ENCODE measurements at places on chromosomes 3 and 15.

- no peak overlapping the region for H3K27ac ChIP-seq
- H3K27me3 ChIP-seq: no peaks in the 10 kb centered on the region
- H3K36me3 ChIP-seq: peaks cover 16% of the 10 kb centered on the region
Measured at GRCh38 chr3:112623717-112624116, 17.2 kb downstream of the CCDC80 start.

- H3K27me3 ChIP-seq: peaks cover 6% of the 10 kb centered on the region
- DNase-seq: no peak
- no peaks in the 10 kb centered on the region for H3K36me3 ChIP-seq
- peaks cover 27% of the 10 kb centered on the region for H3K4me1 ChIP-seq
- H3K27ac ChIP-seq: no peak overlapping the region
Measured at GRCh38 chr3:12301513-12301912, 12.6 kb downstream of the PPARG start.

DNA sequence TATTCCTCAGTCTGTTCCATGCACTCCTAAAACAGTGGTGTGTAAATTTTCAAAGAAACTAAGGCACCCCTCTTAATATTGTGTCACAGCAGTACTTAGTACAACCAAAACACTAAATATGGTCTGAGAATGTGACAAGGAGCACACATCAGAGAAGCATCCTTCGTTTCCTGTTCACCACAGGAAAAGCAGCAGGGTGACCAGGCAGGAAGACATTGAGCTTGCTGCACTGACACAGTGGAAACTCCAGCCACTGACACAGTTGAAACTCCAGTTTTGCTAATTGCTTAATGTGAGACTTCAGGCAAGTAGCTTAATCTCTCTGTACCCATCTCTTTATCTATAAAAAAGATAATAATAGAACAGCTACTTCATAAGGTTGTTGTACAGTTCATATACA lies 353.0 kb upstream of the RORA start:
- no peaks in the 10 kb centered on the region for H3K4me1 ChIP-seq
- no peak overlapping the region for H3K27ac ChIP-seq
- DNase-seq: no peak
- H3K36me3 ChIP-seq: no peaks in the 10 kb centered on the region
- H3K4me3 ChIP-seq: no peak overlapping the region

GRCh38 chr3:175486255-175486654 lies 627.1 kb downstream of the NAALADL2 start:
- no peak overlapping the region for H3K4me3 ChIP-seq
- H3K36me3 ChIP-seq: no peaks in the 10 kb centered on the region
- H3K27me3 ChIP-seq: no peaks in the 10 kb centered on the region
- no peak overlapping the region for H3K27ac ChIP-seq

GRCh38 chr3:48863122-48863521 lies 15.4 kb upstream of the PRKAR2A start:
- H3K27ac ChIP-seq: no peak overlapping the region
- no peak for DNase-seq
- H3K27me3 ChIP-seq: no peaks in the 10 kb centered on the region
- H3K36me3 ChIP-seq: no peaks in the 10 kb centered on the region

DNA sequence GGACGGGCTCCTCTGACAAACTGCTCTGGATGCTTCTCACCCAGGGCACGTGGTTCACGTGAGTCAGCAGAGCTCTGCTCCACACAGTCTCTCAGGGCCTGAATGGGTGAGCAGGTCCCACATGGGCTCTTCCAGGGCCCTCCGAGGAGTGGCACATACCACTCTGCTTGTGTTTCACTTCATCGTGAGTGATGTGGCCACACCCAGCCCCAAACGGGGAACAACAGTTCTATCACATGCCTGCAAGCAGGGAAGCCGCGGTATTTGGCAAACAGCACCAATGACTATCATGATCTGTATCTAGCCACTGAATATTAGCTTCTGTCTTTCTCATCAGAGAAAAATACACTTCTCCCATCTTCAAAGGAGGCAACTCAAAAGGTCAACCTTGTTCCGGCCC lies 352.8 kb downstream of the GABRG3 start:
- no peaks in the 10 kb centered on the region for H3K36me3 ChIP-seq
- peaks cover 7% of the 10 kb centered on the region for H3K27me3 ChIP-seq
- DNase-seq: no peak
- no peak overlapping the region for H3K27ac ChIP-seq
- no peak overlapping the region for H3K4me3 ChIP-seq

GRCh38 chr3:184233127-184233843 lies 3.9 kb downstream of the VWA5B2 start:
- peaks cover 9% of the 10 kb centered on the region for H3K4me1 ChIP-seq
- H3K27ac ChIP-seq: no peak overlapping the region
- H3K4me3 ChIP-seq: no peak overlapping the region
- peaks cover 76% of the 10 kb centered on the region for H3K27me3 ChIP-seq
- no peaks in the 10 kb centered on the region for H3K36me3 ChIP-seq

- H3K4me3 ChIP-seq: no peak overlapping the region
- peaks cover 26% of the 10 kb centered on the region for H3K4me1 ChIP-seq
- no peak for DNase-seq
- peaks cover 4% of the 10 kb centered on the region for H3K27me3 ChIP-seq
- H3K27ac ChIP-seq: peak overlapping the region; percentile 52
- no peaks in the 10 kb centered on the region for H3K36me3 ChIP-seq
Measured at GRCh38 chr3:14438929-14439328, 36.5 kb downstream of the SLC6A6 start.

DNA sequence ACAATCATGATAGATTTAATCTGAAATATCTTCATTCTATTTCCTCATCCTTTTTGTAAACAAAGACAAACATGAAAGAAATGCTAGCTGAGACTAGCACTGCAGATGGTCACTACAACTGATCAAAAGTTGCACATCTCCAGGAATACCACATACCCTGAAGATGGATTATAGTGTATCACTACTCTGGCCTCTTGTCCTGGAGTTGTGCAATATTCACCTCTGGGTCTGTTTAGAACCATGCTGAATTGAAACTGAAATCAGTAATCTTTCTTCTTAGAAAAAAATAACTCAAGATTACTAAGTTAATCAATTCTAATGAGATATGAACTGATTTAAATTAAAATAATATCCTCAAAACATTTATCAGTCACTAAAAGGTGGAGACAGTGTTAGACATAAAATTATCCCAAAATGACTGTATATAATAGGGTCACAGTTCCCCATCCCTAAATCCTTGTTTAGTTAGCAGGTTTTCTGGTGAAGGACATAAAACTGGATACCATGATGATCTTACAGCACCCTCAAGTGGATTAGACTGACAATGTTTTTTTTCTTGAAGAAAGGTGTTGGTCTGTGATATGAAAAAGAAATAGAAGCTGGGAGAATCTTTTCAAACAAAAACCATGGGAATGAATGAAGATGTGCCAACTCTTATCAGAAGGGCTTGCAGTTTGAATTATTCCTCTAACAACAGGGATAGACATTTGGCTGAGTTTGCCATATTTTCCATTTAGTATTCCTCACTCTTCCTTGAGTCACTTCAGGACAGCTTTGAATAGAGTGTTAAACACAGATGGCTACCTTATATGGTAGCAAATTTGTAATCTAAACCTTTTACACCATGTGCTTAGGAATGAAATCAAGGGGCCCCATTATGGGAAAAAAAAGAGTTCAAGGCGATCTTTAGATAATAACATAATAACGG lies 7.1 kb upstream of the TTC14 start:
- no peak for DNase-seq
- no peak overlapping the region for H3K4me3 ChIP-seq
- no peak overlapping the region for H3K27ac ChIP-seq
- no peaks in the 10 kb centered on the region for H3K4me1 ChIP-seq
- H3K27me3 ChIP-seq: peaks cover 60% of the 10 kb centered on the region

GRCh38 chr15:60582370-60583036 lies 103.6 kb upstream of the ICE2 start:
- no peaks in the 10 kb centered on the region for H3K36me3 ChIP-seq
- H3K27ac ChIP-seq: no peak overlapping the region
- H3K4me3 ChIP-seq: no peak overlapping the region

- peaks cover 45% of the 10 kb centered on the region for H3K4me1 ChIP-seq
- no peak for DNase-seq
- H3K36me3 ChIP-seq: no peaks in the 10 kb centered on the region
- peak overlapping the region; percentile 60 for H3K27ac ChIP-seq
- peak overlapping the region; percentile 87 for H3K4me3 ChIP-seq
Measured at GRCh38 chr3:194685065-194685717, 492 bp upstream of the FAM43A start.

DNA sequence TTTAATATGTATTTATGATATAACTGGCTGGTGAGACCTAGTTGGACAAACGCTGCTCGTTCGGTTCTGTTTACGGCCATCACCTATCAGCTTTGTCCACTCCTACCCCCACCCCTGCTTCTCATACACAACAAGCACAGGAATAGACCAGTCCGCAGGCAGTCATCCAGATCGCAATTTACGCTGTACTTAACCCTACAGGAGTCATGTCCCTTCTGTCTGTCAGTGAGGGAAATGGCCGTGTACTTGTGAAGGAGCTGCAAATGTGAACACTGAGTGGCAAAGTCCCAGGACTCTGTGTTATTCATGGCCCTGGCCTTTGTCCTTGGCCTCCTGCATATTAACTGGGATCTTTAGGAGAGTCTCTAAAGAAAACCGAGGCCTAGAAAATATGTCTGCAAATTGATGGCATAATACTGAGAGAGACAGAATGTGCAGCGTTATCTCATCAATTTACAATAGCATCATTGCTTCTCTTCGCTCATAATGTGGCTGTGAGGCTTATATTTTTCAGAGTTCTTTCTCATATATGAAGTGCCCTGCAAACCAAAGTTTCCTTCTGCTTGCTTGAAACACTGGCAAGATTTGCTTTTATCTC lies 7.2 kb upstream of the ABHD10 start:
- H3K4me3 ChIP-seq: no peak overlapping the region
- peaks cover 10% of the 10 kb centered on the region for H3K4me1 ChIP-seq
- peaks cover 2% of the 10 kb centered on the region for H3K36me3 ChIP-seq
- no peak overlapping the region for H3K27ac ChIP-seq
- DNase-seq: no peak

- DNase-seq: no peak
- H3K27ac ChIP-seq: no peak overlapping the region
- no peaks in the 10 kb centered on the region for H3K36me3 ChIP-seq
- H3K4me1 ChIP-seq: peaks cover 5% of the 10 kb centered on the region
- H3K4me3 ChIP-seq: no peak overlapping the region
Measured at GRCh38 chr3:9713142-9713541, 9.5 kb downstream of the CPNE9 start.

DNA sequence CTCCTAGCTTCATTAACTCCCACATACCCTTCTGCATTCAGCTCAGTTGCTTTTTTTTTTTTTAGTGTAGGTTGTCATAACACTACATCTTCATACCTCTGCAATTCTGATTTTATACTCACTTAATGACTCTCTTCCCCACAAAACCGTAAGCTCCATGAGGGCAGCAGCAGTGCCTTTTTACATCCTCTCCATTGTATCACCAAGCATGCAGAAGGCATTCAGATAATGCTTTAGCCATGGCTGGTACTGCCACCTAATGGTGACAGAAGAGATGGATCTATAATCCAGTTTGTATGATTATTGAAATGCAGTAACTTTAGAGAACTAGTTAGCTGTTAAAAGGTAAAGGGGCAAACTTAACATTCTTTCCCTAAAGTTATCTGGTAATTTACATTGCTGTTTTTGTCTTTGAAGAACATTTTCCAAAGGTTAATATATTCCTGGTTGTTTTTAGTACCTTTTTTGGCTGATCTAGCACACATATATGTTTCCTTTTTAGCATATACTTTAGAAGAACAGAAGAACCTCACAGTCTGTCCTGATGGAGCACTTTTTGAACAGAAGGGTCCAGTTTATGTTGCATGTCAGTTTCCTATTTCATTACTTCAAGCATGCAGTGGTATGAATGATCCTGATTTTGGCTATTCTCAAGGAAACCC lies 36.8 kb downstream of the ATP1B3 start:
- H3K36me3 ChIP-seq: peaks cover 28% of the 10 kb centered on the region
- no peak for DNase-seq
- H3K27me3 ChIP-seq: no peaks in the 10 kb centered on the region
- H3K4me3 ChIP-seq: no peak overlapping the region

DNA sequence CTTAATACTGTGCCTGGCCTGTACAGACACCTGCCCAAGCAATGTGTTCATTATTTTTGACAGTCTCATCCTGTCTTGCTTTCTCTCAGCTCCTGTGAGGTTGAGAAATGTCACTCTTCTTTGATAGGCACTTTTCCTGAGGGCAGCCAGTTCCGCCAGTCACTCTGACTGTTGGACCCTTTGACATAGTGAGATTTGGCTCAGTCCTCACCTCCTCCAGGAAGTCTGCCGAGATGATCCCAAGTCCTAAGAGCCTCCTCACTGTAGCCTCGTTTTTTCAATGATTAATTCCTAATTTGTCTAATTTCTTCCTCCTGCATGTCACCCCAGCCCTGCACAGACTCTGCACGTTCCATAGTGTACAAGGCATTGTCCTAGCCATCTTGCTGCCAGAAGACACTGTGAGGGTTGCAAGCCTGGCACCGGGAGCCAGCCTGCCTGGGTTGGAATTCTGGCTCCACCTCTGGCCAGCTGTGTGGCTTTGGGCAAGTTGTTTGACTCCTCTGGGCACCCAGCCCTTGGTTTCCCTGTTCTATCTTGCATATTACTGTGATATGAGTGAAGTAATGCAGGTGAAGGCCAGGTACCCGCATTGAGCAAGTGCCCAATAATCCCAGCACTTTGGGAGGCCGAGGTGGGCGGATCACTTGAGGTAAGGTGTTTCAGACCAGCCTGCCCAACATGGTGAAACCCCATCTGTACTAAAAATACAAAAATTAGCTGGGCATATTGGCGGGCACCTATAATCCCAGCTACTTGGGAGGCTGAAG lies 24.3 kb downstream of the RPLP1 start:
- peaks cover 3% of the 10 kb centered on the region for H3K4me1 ChIP-seq
- DNase-seq: no peak

GRCh38 chr3:187802928-187803259 lies 57.6 kb upstream of the BCL6 start:
- no peak overlapping the region for H3K4me3 ChIP-seq
- DNase-seq: no peak
- H3K27me3 ChIP-seq: no peaks in the 10 kb centered on the region
- peaks cover 5% of the 10 kb centered on the region for H3K4me1 ChIP-seq
- H3K36me3 ChIP-seq: no peaks in the 10 kb centered on the region

GRCh38 chr3:76986876-76987474 lies 52.9 kb upstream of the ROBO2 start:
- H3K4me1 ChIP-seq: peaks cover 32% of the 10 kb centered on the region
- no peaks in the 10 kb centered on the region for H3K36me3 ChIP-seq
- H3K27me3 ChIP-seq: no peaks in the 10 kb centered on the region
- H3K4me3 ChIP-seq: no peak overlapping the region

- H3K27me3 ChIP-seq: no peaks in the 10 kb centered on the region
- peak overlapping the region; percentile 5 for H3K4me3 ChIP-seq
- no peaks in the 10 kb centered on the region for H3K36me3 ChIP-seq
- H3K4me1 ChIP-seq: peaks cover 40% of the 10 kb centered on the region
- peak overlapping the region; percentile 61 for H3K27ac ChIP-seq
Measured at GRCh38 chr3:120561251-120562045, 34.7 kb upstream of the NDUFB4 start.

GRCh38 chr3:196633555-196634151 lies 5.8 kb upstream of the NRROS start:
- no peaks in the 10 kb centered on the region for H3K36me3 ChIP-seq
- H3K27ac ChIP-seq: no peak overlapping the region
- DNase-seq: no peak
- H3K4me3 ChIP-seq: peak overlapping the region; percentile 36
- H3K4me1 ChIP-seq: peaks cover 13% of the 10 kb centered on the region
- peaks cover 18% of the 10 kb centered on the region for H3K27me3 ChIP-seq

GRCh38 chr3:55609230-55609827 lies 122.2 kb upstream of the WNT5A start:
- peaks cover 9% of the 10 kb centered on the region for H3K4me1 ChIP-seq
- H3K27ac ChIP-seq: no peak overlapping the region
- no peak for DNase-seq
- H3K4me3 ChIP-seq: no peak overlapping the region
- H3K36me3 ChIP-seq: no peaks in the 10 kb centered on the region

- no peaks in the 10 kb centered on the region for H3K27me3 ChIP-seq
- H3K36me3 ChIP-seq: no peaks in the 10 kb centered on the region
- no peaks in the 10 kb centered on the region for H3K4me1 ChIP-seq
- H3K4me3 ChIP-seq: no peak overlapping the region
Measured at GRCh38 chr15:75770131-75770530, 57.5 kb upstream of the CSPG4 start.
